ENCODE measurements at places on chromosomes 12 and 14.

DNA sequence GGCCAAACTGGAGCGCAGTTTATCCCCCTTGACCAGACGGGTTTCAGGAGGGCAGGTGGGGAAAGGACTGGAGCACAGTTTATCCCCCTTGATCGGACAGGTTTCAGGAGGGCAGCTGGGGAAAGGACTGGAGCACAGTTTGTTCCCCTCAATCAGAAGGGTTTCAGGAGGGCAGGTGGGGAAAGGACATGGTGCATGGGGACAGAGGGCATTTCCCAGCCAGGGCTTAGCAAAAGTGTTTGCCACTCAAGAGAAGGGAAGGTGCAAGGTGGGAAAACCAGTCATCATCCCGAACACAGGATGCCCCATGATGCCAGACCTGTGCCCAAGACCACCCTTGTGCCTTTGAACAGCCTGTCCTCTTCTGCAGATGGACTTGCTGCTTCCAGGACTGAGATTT, 54.7 kb downstream of the SPTB start:
- no peak for DNase-seq

- no peak for DNase-seq
Observed at GRCh38 chr14:98684468-98684867, 587.5 kb downstream of the BCL11B start.

- peak; percentile 59 for DNase-seq
Observed at GRCh38 chr12:44876544-44877410, 662 bp upstream of the NELL2 start.

DNA sequence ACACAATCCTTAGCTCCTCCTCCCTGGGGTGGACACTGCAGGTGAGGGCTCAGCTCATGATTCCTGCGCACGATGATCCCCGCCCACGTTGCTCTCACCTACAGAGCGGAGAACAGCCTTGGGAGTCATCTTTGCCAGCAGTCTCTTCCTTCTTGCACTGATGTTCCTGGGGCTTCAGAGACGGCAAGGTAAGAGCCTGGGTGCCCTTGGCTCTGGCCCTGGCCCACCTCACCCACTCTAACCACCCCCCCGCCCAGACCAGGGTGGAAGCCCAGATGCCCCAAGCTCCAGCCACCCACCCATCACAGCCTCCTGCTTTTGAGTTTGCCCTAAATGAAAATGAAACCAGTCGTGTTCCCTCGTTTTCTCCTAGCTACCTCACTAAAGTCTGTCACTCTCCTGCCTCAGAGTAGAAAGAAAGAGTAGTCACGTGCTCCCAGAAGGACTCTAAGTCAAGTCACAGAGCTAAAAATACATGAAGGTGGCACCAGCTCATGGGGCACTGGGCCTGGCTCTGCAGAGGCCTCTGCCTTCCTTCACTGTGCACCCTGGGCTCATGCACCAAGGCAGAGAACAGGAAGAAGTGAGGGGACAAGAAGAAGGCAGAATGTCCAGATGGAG, 9.0 kb downstream of the TAPBPL start:
- no peak for DNase-seq

DNA sequence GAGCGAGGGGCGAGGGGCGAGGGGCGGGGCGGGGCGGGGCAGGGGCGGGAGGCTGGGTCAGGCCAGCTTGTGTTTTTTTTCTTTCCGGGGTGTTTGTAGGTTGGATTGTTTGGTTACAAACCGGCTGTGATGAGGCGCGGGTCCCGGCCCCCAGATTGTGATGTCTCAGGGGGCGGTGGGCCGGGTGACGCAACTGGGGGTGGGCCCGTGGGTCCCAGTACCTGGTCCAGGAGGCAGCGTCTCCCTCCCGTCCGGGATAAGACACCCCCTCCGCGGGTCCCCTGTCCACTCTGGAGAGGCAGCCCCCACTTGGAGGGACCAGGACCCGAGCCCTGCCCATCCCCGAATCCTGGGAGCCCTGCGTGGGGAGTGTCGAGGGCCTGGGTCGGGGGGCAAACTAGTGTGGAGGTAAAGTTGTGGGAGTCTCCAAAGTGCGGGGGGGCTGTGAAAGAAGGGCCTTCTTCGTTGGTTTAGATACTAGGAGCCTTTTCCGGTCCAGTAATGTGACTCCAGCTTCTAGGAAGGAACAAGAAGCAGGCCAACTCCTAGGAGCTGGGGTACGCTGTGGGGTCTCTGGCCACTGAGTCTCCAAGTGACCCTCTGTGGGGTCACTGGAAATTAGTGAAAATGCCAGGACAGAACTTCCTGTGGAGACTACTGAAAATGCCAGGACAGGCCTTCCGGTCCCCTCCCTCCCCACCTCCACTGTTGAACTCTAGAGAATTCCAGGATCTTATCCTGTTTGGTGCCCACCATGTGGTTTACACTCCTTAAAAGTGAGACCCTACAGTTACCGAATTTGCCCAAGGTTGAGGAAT, 579 bp upstream of the CLMN start:
- no peak for DNase-seq

DNA sequence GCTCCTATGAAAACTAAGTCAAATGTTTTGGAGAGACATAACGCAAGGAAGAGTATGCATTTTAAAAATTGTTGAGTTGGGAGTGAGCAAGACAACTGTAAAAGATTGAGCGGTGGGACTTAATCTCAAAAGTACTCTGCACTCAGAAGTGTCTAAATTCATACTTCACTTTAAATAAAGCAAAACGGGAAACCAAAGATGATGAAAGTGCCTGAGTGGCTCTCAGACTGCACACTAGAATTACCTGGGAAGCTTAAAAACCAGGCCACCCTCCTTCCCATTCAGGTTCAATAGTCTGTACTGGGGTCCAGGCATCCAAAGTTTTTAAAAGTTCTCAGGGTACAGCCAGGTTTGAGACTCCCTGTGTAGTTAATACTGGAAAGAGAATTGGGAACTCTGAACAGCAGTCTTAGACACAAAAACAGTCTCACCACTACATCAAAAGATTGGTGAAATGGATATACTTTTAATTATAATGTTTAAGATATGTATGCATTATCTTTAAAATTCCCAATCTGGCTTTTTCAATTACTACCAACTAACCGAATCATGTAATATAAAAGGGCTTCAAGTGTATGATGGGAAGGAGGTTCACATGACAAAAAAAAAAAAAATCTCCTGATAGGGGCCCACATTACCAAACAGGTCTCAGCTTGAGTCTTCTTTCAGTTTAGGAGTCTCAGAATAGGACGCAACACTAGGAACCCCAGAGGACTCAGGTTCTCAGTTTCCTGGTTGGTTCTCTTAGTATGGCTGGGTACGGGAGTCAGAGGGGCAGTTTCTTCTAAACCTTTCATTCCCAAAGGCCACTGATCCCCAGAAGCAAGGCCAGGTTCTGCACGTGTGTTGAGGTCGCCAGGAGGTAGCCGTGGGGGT, 1.0 kb downstream of the HOMEZ start:
- DNase-seq = no peak

DNA sequence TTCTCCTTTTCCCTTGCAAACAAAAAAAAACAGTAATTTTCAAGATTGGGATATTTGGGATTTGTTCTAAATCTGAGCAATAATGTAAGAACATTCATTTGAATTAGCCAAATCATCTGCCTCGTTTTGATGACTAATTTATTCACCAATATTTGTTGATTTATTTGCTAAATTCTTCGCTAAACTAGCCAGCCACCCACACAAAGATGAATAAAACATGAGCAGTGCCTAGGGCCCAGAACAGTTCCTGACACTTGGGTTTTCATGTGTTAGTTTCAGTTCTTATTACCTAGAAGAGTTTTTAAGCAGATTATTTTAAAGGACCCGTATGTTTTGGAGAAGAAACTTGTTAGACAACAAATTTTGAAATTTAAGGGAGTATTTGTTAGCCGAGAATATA, 1.4 kb downstream of the ETNK1 start:
- DNase-seq = no peak

DNA sequence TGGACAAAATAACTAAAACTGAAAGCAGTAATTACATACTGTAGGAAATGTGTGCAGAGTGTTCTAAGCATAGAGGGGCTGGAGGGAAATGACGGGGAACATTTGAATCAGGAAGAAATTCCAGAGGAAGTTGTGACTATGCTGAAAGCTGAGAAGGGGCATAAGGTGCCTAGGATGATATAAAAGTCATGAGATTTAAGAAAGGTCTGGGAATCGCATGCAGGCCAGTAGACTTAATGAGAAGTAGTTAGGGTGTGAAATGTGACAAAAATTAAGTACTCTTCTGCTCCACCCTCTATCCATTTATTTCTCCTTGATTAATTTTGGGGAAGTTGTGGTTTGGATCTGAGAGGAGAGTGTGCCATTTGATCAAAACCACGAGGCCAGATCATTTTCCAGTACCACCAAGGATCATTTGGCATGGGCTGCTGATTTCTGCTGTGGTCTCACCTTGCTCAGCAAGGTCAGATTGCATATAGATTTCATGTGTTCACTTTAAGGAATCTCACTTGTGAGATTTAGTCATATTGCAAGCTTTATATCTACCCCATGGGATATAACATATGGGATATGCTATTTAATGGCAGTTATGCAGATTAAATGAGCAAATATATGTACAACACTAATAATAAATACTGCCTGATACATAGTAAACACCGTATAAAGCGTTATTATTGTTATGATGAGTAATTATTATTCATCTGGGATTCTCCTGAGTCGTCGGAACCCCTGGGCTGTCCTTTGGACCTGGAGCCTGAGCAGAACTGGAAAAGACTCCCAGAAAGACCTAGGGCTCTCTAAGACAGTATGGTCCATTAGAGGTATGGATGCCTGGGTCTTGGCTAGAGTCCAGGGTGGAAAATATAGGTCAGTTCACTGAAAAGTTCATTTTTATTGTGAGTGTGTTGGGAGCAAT, 72.3 kb downstream of the SRGAP1 start:
- no peak for DNase-seq

DNA sequence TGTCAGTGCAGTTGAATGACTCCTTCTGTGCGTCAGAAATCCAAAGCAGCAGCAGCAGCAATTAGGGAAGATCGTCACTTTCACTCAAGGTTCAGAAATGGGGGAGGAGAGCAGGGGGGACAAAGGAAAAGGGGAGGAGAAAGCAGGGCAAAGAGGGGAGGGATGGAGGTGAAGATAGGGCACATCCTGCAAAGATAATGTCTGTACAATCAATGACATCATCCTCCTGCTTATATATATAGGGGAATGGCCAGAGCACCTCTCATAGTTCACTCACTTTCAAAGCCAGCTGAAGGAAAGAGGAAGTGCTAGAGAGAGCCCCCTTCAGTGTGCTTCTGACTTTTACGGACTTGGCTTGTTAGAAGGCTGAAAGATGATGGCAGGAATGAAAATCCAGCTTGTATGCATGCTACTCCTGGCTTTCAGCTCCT, at the start of gene NTS:
TSS of gene NTS (plus strand) at position 265 of the 431 bp plus-strand sequence. CDS start at position 374, 109 bp downstream.
- DNase-seq = peak; percentile 11

- peak; percentile 57 for DNase-seq
Observed at GRCh38 chr14:75578102-75578785, at the start of gene FLVCR2. Gene FLVCR2, plus strand, starts transcription at chr14:75578620. Its CDS starts 353 bp downstream, at chr14:75578973.

GRCh38 chr12:45285717-45286116, 69.8 kb downstream of the ANO6 start:
- DNase-seq = no peak

DNA sequence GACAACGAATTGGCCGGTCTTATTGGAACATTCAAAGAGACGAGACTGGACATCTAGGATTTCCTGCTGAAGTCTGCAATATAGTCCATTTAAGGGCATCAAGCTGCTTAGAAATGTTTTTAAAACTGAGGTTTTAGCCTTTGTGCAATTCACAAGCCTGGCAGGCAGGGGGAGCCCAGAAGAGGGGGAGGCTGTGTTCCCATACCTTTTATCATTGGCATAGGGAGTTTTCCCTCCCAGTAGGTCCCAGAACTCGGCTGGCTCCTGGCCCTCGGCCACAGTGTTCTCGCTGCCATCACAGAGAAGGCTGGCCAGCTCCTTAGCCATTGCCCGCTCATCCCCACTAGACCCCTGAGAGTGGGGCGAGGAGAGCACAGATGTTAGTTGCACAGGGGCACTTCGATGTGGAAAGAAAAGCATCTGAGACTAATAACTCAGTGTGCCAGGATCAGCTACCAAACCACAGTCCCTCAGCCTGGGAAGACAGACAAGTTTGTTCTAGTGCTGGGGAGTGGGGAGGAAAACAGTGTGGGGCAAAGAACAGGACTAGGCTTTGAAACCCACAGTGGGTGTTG, 15.1 kb downstream of the AVIL start:
- DNase-seq = peak; percentile 60

DNA sequence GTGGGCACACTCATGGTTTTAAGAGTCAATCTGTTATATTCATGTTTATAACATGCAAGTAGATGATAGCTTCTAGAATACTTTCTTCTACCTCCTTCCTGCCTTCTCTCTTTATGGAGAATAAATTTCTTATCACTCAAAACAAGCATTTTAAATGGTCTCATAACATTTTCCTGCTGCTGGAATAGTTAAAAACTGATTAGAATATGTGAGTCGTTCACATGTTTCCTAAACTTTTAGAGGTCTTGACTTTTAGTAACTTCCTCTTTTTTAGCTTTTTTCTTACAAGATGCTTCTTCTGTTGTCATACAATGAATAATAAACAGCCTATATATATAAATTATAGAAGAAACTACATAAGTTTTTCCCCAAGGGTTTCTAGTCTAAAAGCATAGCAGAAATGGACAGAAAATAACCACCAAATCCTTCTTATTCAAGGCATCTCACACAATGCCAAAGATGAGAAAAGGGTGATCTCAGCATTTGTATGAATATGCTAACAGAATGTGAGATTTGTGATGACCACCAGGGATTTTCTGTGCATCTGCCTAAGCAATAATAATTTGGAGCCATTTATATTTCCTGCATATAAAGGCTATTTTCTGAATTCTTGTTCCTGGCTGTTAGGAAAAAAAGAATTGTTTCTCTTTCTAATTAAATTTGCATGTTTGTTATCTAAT, 127.8 kb downstream of the DAAM1 start:
- no peak for DNase-seq

GRCh38 chr14:90384543-90384911, 12.3 kb upstream of the CALM1 start:
- DNase-seq = no peak

DNA sequence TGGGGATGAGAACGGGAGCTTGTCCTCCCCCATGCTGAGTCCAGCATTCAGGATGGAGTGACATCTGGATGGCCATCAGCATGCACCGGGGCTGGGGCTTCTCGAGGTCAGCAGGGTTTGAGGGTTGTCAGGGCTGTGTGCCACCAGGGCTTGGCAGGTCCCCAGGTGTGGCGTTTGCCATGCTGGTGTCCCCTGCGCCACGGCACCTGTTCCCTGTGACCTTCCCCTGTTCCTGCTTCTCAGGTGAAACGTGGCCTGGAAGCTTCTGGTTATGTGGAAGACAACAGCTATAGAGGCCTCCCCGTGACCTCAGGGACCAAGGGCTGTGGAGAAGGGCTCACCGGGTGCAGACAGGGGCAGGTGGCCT, 152.4 kb downstream of the KIF26A start:
- no peak for DNase-seq

- DNase-seq = no peak
Observed at GRCh38 chr14:98743536-98743935, 528.5 kb downstream of the BCL11B start.

DNA sequence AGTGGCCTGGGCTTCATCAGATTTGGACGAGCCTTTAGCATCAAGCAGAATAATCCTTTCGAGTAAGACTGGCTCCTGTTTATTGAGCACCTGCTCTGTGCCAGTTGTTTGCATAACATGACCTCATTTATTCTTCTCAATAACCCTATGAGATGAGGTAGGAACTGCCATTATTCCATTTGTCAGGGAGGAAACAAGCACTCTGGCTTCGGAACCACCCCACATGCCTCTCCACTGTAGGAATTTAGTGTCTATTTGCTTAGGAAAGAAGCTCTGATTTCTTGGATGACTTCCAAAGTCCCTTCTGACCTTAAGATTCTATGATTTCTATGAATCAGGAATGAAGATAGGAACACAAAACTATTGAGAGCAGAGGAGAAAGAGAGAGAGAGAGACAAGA, 11.0 kb downstream of the SAMD4A start:
- no peak for DNase-seq

- no peak for DNase-seq
Observed at GRCh38 chr12:67826148-67826547, 163.1 kb upstream of the IFNG-AS1 start.

All from endothelial cell (in vitro differentiated cells).